ENCODE measurements at places on chromosomes 2 and 18.
A peak's percentile ranks its signal among the peaks of the same experiment; 100 is the strongest.

GRCh38 chr18:26057344-26057773 lies 33.1 kb downstream of the SS18 start:
- DNase-seq, result no peak

- no peak for DNase-seq
These were observed 677.5 kb downstream of the NYAP2 start for GRCh38 chr2:226077031-226077430.

DNA sequence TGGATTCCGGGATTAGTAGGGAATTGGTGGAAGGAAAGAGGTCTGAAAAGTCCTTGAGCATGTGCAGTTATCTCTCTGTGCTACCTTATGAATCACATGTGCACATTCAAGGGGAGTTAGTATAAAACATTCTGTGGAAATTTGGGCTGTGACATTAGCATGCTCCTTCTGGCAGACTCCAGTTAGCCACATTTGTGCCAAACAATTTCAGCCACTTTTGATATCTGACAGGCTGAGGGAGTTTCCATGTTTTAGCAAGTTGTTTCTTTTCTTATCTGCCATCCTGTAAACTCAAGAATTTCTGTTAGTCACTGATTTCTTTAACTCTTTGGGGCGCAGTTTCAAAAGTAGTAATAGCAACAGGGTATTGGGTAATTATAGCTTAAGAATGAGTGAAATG lies 28.3 kb upstream of the GYPC start:
- no peak for DNase-seq

- DNase-seq, result no peak
These were observed 96.7 kb upstream of the SLC39A10 start for GRCh38 chr2:195560209-195560895.

DNA sequence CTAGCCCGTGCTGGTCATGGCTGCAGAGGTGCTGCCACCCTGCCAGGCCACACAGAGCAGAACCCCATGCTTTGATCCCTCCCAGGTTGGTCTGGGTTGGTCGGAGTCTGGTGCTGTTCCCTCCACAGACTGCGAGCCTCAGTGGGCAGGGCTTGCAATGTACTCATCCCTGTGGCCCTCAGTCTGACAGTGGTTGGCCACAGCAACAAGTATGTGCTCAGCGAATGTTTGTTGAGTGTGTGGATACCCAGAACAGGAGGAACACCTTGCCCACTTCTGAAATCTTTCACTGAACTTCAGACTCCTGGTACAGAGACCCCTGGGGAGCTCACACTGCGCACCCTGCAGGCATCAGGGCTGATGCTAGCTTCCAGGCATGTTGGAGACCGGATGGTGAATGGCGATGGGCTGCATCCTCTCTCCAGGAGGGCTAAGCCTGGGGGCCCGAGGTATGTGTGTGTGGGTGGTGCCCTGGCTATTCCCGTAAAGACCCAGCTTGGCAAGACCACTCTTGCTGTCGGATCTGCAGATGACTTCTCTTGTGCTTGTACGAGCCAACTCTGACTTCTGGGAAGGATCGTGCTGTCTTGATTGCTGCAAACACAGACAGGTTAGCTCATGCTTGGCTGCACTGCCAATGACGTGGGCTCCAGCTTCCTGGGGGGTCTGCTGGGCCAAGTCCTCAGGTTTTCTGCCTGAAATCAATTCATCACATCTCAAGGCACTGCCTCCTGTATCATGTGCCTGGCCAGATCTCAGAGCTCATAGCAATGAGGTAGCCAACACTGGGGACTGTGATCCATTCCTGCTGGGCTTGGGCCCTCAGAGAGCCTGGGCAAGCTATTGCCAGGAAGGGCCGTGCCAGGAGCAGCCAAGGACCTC lies 43.7 kb downstream of the RHOB start:
- DNase-seq, result no peak

DNA sequence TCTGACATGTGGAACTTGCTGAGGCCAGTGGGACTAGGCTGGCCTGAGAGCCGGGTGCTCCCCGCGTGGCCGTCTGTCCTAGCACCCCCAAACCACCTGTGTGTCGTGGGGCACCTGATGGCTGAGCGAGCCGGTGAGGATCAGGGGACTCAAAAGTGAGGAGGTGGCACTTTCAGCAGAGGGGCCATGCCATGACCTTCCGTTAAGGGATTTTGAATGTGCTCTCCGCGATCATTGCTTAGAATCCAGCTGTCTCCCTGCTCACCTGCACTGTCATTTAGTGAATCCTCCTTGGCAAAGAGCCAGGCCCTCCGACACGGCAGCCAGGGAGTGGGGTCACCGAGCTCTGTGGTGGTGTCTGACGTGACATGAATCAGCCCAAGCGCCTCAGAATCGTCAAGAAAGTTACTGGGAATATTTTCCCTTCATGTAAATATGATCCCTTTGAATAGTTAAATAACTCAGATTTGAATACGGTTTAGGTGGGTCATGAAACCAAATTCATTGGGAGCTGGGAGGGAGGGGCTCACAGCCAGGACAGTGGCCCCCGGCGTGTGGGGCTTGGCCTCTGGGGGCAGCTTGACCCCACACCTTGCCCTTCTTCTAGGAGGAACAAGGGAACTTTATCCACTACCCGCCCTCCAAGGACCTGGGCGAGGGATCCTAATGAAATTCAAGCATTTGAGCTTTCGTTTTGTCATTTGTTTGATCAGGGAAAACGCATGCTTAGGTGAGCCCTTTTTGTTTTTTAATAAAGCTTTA lies 9.5 kb downstream of the NFATC1 start:
- peak; percentile 1 for DNase-seq

DNA sequence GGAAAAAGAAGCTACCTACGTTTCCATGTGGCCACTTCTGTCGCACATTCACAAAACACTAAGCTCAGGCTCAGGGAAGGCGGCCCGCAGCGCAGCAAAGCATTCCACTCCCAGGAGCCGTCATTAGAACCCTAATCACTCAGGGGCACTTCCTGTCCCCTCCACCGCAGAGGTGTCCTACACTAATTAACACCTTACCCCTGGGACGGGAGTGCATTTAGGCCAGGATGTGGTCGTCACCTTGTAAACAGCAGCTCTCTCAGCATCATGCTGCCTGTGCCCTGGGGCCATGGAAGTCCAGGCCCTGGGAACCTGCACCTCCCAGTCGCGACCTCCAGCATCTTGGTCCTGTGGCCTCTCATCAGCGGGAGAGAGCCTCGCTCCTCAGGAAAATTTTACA lies 359.8 kb upstream of the SALL3 start:
- no peak for DNase-seq

GRCh38 chr2:128172191-128172590 lies 81.2 kb downstream of the UGGT1 start:
- no peak for DNase-seq
